ENCODE measurements at places on chromosomes 1 and 21.

DNA sequence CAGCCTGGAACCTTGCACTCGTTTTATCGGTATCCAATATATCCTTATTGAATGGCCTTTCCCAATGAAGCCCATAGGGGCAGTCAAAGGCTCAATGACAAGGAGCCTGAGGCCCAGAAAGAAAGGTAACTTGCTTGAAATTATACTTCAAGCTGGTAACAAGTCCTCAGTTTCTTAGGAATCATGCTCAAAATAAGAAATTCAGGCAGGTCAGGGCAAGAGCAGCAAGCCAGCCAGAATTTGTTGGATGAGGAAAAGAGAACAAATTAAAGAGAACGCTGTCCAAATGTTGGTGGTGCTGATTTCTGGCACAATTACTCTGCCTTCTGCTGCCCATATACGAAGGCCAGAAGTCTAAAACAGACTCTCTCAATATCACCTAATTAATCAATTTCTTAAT, 77.6 kb downstream of the DDX20 start:
- peak; percentile 3 for DNase-seq

GRCh38 chr1:185906186-185906585, 172.0 kb downstream of the HMCN1 start:
- no peak for DNase-seq

DNA sequence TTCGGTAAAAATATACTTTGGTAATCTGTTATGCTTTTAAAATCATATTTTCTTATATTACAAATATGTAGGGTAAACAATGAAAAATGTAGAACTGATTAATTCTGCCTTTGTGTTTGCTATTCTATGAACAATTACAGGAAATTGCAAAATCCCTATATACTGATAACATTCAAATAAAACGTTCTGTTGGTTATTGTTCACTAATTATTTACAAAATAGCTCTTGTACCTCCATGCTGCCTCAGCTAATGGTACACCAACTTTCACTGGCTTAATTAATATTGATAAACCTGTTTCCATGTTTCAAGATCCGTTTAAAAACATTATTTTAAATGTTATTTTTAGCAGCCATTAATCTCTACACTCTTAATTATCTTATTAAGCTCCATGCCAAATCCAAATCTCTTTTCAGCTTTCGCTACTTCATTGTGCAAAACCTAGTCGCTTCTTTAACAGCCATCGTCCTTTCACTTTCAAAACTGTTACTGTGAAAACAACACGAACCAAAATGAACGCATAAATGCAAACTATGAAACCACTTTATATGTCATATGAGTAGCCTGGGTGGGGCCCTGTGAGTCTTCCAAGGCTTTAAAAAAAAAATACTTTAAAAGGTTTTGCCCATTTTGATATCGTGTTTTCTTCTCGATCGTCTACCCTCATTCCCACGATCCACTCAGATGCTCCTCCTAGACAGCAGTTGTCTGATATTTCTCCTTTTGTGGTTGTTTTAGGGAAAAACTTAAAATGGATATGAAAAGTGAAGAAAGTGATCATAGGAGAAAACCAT, 807.1 kb downstream of the USP25 start:
- DNase-seq = no peak

DNA sequence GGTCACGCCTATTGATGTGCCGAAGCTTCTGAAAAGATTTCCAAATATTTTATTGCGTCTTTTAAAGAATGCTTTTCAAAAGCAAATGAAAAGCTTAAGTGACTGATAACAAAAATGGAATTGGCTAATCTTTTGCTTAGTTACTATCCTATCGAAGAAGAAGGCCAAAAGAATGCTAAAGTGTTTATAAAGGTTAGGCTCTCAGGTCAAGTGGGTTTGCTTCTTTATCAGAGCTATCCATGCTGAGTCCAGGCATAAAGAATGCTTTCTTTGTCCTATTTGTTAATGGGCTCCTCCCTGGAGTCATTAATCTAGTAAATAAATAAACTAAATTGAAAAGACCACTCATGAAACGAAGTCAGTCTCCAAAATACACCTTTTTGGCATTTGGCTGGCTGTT, 133.4 kb upstream of the LYPLAL1 start:
- no peak for DNase-seq

GRCh38 chr1:95118710-95119109, 1.6 kb downstream of the TLCD4 start:
- DNase-seq = no peak

DNA sequence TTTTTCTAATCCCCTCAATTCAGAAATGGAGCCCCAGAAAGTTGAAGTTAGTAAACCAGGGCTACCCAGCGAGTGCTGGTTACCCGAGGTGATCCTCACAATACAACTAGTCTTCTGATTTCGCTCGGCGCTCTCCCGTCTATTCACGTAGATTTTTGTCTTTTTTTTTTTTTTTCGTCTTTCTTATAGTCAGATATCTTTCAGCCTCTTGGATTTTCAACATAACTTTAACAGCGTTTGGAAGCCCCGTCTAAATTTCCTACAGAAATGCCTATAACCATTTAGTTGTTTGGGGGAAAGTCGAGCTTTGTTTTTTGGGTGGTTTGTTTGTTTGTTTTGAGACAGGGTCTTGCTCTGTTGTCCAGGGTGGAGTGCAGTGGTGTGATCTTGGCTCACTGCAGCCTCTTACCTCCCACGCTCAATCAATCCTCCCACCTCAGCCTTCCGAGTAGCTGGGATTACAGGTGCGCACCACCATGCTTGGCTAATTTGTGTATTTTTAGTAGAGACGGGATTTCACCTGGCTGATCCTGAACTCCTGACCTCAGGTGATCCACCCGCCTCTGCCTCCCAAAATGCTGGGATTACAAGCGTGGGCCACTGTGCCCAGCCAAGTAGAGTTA, 818 bp upstream of the TMEM50B start:
- no peak for DNase-seq

GRCh38 chr1:201206176-201206575, 15.6 kb downstream of the IGFN1 start:
- DNase-seq = no peak

GRCh38 chr1:64518692-64519481, 49.0 kb downstream of the CACHD1 start:
- no peak for DNase-seq

- no peak for DNase-seq
These were observed 45.9 kb upstream of the PUM1 start for GRCh38 chr1:31111290-31111951.

GRCh38 chr1:15002325-15002724, 151.2 kb upstream of the TMEM51 start:
- DNase-seq = no peak

DNA sequence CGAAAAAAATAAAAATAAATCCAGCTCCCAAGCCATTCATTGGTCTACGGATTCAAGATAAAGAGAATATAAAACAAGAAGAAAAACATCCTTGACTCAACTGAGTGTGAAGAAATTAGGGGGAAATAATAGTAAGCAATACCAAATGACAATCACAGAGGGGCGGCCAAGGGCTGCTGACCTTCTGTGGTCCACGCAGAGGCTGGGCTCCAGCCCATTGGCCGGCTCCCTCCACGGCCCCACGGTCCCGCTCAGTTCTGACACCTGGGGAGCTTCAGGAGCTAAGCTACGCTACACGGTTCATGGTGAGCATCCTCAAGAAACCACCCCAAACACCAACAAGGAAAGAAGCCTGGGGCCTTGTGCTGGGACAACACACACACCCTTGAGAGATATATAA, 400 bp upstream of the KRTAP10-12 start:
- DNase-seq = no peak

DNA sequence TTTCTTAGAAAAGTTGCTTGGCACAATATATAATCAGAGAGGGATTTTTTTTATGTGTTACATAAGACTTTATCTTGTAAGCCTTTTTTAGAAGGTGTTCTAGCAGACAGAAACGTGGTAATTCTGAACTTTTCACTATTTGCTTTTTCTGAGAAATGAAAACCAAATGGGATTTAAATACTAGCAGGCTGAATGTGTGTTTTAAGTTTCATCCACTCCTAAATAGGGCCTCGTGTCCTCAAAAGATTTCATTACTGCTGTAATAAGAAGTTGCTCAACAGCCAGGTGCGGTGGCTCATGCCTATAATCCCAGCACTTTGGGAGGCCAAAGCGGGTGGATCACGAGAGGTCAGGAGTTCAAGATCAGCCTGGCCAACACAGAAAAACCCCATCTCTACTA, 44.7 kb upstream of the FMO2 start:
- DNase-seq = no peak

GRCh38 chr1:193681422-193681821, 495.0 kb upstream of the B3GALT2 start:
- no peak for DNase-seq

- no peak for DNase-seq
These were observed 506.6 kb upstream of the PTBP2 start for GRCh38 chr1:96214982-96215381.

DNA sequence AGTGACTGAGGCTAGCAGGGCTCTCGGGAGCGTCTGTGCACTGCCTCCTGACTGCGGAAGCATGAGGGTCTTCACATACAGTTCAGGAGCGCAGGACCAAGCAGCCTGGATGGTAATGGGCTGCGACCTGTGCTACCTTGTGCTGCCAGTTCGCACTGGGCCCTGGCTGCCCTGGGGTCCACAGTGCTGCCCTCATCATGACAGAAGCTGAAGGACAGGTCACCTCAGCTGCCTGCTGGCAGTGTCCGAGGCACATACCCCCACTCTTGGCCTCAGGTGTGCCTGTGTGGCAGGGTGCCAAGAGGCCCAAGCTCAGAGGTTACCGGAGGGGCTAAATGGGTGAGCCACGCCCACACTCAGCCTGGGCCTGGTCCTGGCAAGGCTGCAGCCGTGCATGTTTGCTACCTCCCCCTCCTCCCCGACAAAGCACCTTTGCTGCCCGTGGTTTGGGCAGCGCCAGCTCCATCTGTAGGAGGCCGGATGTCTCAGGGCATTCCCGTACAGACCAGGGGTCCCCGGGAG, 4.4 kb downstream of the JMJD4 start:
- DNase-seq = no peak

GRCh38 chr1:109573785-109574184, 25.4 kb downstream of the GNAI3 start:
- no peak for DNase-seq

Data from right renal cortex interstitium (tissue), 3 donors.